ENCODE measurements at places on chromosomes 3 and 15. TPM values are rescaled to one million over a fixed set of nuclear protein-coding genes. Genes with fewer than 3 reads are reported as not detected.

GRCh38 chr3:149967086-149967685, 3.5 kb downstream of the PFN2 start:
- DNase-seq: peak; percentile 25

GRCh38 chr3:194121891-194122631, 13.9 kb upstream of the HES1 start:
- peak; percentile 75 for DNase-seq

DNA sequence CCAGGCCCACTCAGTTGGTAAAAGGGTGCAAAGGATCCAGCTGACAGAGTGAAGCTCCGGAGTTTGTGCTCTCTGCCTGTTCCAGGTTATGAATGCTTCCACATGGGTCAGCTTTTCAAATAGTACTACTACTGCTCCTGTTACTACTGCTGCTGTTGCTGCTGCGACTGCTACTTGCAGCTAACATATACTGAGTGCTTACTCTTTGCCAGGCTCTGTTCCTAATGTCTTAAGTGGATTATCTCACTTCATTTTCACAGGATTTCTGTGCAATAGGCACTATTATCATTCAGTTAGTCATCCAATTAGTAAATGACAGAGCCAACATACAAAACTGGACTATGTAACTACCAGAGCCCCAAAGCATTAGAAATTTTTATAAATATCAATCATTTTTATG, 106.5 kb downstream of the IQCH start:
- no peak for DNase-seq

- DNase-seq: no peak
Measured at GRCh38 chr15:101127506-101128076, 124.3 kb downstream of the CHSY1 start.

DNA sequence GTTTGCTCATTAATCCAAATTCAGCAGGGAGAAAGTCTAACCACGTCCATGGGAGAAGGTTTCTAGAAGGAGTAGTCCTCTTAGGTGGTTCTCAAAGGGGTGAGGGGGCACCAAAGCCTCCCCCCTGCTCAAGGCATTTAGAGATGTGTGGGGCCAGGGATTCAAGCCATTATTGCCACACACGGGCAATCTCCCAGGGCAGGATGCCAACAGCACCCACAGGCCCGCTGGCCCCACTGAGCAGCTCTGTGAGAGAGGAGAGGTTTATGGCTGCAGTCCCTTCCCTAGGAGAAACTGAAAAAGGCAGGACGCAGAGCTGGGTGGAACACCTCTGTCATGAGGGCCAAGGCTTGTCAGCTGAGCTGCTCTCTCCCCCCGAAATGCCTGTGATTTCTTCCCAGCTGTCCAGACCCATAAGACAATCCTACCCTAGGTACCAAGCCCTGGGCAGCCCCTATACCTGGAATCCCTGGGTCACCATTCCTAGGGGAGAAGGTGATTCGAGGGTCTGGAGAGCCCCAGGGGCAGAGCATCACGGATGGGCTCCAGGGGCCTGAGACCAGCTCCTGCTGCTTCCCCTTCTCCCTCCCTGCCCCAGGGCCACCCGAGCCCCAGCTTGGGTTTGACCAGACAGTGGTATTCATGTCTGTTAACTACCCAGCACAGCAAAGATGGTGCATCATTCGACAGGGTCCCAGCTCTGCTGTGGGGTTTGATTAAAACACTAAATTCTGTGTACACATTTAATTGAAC, 39.0 kb downstream of the WHAMM start:
- DNase-seq: no peak

DNA sequence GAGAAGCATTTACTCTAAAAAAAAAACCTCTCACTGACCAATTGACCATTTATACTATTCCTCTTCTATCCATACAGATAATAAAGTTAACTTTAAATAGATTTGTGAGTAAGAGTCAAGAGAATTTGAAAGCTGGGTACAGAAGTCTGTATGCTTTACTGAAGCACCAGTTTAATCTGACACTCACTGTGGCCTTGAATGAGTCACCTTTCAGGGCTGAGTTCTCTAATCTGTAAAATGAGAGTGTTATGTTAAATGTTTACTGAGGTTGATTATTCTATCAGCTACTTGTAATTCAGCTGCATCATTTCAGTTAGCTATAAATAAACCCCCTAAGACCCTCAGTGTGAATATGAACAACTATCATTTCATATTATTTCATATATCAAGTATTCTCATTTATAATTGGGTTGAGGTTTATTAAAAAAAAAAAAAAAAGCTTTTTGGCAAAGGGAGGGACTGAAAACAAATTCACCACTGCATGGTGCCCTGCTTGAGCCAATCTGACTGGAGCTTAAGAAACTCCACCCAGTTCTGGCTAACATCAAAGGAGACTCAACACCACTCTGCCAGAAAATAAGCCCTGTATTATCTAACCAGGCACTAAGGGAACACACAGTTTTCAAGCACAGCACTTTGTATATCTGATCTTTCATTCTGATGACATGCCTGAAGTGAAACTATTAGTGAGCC, 2.8 kb downstream of the MAP4 start:
- DNase-seq: no peak

CFAP20DC gene
- 2.2 TPM for polyA plus RNA-seq

DNA sequence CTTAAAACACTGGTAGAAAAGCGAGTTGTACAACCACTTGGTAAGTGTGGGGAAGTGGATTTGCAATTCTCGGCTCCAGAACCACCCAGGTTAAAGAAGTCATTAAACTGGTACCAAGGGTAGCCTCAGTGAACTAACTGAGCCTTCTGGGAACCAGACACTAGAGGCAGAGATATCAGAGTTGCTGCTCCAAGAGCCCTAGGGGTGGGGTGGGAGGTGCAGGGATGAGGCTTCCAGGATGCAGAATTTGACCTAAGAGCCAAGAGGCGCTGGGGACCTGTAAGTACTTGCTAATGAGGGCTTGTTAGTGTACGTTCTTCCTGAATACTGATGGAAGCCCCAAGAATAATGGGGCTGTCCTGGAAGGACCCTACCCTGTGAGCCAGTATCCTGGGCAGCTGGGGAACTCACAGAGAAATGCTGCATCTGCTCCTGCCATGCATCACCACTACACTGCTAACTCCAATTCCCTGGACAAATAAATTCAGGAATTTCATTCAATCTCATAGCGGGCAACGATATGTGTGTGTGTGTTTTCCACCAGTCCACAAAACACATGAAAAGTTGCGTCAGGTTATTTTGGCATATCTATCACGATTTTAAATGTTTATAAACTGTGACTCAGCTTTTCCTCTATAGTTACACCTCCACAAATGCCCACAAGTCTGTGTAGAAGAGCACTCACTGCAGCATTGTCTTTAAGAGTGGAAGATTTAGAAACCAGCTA, 23.8 kb downstream of the STIMATE start:
- peak; percentile 5 for DNase-seq

- no peak for DNase-seq
Measured at GRCh38 chr3:128173849-128174248, 20.6 kb downstream of the EEFSEC start.

TGM5 gene
- polyA plus RNA-seq: not detected

- no peak for DNase-seq
Measured at GRCh38 chr3:101879102-101879501, 29.8 kb downstream of the NFKBIZ start.

DNA sequence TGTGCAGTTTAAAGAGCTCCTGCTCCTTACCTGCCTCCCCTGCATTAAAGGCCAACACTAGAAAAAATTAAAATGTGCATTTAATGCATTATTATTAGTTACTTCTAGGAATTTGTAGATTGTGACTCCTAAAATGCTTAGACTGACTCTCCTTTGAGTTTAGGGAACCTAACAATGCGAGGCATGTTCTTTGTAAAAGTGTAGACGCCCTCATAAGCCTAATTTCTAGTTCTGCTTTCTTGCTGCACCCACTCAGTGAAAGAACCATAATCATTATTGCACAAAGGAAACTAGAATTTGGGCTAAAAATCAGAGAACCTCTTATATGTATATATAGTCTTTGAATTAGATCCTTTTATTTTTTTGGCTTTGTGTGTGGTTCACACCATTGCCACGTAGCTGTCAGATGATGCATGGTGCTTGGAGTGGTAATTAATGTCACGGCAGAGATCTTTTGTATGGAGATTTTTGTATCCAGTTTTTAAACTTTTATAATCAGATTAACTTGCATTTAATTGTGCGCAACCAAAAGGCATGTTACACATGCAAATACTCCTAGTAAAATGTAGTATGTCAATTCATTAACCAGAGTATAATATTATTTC, 710 bp downstream of the ABHD10 start:
- DNase-seq: no peak

SLC9A9 gene
- 0.30 TPM for polyA plus RNA-seq

MKRN2OS gene
- not detected for polyA plus RNA-seq

DNA sequence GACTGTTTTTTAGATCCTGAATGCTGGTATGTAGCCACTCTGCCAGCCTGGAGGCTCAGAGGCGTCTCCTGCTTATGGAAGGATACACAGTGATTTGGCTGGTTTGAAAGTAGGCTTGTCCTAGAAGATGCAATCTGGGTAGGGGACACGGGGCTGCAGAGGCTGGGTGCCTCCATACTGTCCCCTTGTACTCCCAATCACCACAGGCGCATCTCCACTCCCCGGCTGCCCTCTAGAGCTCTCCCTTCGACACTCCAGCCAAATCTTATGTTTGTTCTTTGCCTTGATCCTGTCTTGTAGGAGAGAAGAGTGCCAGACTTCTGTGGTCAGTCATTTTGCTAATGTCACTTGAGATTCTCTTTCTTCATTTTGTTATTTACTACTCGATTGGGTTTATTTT, 168.8 kb upstream of the THRB start:
- no peak for DNase-seq

DNA sequence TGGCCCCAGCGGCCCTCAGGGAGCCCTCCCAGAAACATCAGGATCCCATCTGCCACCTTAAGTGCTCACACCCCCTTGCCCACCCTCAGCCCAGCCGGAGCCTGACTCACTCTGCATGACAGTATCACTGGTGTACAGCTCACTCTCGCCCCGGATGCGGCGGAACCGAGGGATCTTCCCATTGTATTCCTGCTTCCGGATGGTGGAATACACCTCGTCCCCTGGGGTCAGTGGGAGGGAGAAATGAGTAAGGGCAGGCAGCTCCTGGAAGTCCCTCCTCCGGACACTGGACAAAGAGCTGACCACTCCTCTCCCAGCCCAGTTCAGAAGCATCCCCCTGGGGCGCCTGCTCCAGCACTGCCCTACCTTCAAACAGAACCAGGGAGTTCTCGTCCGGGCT, 16.5 kb downstream of the SEMA7A start:
- no peak for DNase-seq

GRCh38 chr15:75107908-75108838, 84.8 kb downstream of the PPCDC start:
- peak; percentile 75 for DNase-seq

DNA sequence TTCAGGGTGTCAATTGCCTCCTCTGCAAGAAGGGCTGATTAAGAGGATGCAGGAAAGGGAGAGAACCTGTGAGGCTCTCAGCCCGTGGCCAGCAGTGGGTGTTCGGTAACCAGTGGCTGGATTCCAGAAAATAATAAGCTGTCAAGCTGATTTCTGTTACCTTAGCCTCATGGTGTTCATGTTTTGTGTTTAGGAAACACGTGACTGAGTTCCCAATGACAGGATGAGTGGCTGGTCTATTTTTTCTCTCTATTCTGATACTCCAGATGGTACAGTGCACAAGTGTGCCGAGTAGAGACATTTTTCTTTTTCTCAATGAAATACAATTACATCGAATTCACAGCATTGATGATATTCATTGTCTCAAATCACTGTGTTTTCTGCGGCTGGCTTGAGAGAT, 43.6 kb downstream of the EDEM1 start:
- DNase-seq: no peak

- peak; percentile 21 for DNase-seq
Measured at GRCh38 chr15:34799149-34800101, 4.1 kb upstream of the ACTC1 start.

- no peak for DNase-seq
Measured at GRCh38 chr3:158773166-158773565, 28.7 kb upstream of the MFSD1 start.

DNA sequence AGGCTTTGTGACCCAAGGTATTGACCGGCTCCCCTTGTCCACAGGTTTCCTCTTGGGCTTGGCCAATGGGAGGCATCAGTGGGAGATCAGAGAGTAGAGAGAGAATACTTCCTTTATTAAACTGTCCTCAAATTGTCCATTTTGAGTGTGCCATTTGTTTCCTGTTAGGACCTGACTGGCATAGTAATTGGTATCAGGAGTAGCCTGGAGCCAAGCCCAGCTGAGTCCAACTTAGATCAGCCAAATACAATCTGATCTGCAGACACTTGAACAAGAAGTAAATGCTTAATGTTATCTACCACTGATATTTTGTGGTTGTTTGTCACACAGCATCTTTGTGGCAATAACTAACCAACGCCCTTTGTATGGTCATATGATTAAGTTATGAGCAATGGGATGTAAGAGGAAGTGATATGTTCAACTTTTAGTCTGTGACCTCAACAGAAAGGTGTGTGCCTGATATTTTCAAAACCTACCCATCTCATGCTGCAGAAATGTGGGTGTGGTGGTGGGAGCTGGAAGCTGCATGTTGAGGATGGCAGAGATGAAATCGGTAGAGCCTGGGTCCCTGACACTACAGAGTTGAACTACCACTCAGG, 13.3 kb downstream of the MYD88 start:
- DNase-seq: no peak

DNA sequence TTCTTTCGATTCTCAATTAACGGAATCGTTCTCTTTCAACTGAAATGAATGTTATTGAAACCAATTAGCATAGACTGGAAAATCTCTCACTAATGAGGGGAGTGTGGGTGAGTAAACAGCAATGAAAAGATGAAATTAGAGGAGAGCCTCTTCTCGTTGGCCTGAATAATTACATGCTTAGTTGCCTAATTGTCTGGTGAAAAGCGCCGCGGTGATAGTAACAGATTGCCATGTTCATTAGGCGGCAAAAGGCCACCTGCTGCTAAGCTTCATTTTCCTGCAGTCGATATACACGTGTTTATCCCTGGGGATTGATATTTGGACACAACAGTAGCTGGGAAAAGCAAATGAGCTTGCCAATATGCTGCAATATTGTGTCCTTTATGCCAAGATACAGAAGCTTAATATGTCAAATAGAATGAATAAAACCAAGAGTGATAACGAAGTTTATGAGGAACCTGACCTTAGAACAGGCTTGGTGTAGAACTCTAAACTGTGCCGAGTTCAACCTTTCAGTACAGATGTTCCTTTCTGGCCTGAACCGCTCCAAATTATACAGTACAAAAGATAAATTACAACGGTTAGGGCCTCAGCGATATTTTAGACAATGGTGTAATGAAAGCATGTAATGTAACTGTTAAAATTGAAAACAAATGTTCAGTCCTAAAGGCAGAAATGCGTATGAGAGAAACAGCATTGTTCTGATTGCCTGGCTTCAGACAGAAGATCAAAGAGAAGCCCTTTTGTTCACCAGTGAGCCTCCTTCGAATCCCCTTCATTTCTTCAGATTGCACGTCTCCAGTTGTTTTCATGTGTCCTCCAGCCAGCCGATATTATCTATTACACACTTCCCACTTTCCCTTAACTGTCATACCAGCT, 185.2 kb downstream of the SHOX2 start:
- no peak for DNase-seq

Data from A549 (cell line).